ENCODE measurements at places on chromosomes 12 and 14.

DNA sequence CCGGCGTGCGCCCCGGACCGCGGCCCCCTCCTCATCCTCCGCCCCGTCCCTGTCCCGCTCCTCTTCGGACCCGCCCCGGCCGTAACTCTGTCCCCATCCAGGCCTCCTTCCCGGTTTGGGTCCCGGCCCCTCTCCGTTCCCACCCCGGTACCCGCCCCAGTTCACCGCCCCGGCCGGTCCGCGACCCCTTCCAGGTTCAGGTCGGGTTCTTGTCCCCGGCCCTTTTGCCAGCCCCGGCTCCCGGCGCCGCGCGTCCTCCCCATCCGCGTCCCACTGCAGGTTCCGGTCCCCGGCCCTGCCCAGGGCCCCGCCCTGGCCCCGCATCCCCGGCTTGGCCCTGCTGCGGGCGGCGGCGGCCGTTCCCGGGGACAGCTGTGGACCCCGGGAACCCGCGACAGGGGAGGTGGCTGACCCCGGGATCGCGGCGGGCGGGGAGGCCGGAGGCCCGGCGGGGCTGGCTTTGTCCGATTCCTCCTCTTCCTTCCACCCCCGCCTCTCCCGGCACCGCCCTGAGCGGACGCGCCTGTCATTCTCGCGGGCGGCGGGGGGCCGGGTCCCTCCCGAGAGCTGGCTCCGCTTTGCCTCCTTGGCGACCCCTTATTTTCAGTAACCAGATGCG is 601 bp downstream of the KLC1 start:
- peak; percentile 28 for DNase-seq

- DNase-seq = no peak
Measured at GRCh38 chr14:89399594-89400068, 17.4 kb downstream of the FOXN3 start.

GRCh38 chr14:68476212-68477109 is 316.4 kb downstream of the ZFP36L1 start:
- no peak for DNase-seq

DNA sequence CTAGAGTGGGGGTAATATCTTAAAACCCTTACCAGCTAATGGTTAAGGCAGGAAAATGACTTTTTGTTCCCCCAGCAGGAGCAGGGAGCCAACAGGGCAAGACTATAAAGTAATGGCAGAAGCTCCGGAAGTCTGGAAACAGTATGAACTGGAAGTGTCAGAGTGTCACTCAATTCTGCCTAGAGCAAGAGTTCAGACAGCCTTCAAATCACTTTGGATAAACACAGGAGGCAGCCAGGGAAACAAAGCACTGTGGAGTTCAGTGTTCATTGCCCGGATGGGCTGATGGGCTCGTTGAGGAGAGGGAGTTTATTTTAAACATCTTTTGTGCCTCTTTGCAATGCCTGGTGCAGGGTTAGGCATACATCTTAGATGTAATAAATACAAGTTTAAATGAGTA is 16.5 kb upstream of the DYRK2 start:
- DNase-seq = no peak

GRCh38 chr14:81400852-81401251 is 728 bp upstream of the STON2 start:
- no peak for DNase-seq

DNA sequence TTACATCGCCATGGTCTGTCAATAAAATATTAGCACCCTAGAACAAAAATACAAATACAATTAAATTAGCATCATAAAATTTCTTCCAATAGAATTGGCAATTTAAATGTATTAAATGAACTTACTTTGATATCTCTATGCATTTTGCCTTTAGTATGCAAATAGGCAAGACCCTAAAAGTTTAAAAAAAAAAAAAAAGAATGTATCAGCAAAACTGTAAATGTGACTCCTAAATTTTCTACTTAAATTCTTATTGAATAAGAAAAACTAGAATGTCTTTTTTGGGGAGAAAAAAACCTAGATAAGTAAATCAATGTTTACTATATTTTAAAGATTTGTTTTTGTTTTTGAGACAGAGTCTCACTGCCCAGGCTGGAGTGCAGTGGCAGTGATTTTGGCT is 56.2 kb downstream of the MAP4K5 start:
- no peak for DNase-seq

GRCh38 chr14:105075379-105076295 is 10.4 kb upstream of the GPR132 start:
- no peak for DNase-seq

DNA sequence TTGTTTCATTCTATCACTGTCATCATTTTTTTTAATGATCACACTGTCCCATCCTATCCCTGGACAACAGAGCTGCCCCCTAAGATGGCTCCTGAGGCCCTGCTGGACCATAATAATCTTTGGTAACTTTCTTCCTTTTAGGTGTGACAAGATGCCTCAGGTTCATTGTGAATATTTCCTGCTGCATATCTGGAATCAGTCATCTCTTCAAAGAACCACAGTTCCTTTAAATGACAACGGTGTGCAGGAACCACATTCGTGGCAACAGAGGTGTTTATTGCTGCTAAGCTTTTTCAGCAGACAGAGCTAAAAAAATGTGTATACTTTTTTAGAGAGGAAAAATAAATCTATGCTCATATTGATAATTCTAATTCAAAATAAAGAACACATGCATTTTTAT is 312.9 kb downstream of the MED13L start:
- no peak for DNase-seq

- no peak for DNase-seq
Measured at GRCh38 chr12:28963554-28963953, 185.5 kb upstream of the FAR2 start.

- no peak for DNase-seq
Measured at GRCh38 chr12:65961190-65962035, 137.1 kb downstream of the HMGA2 start.

- DNase-seq = no peak
Measured at GRCh38 chr14:96746101-96746500, 51.1 kb upstream of the VRK1 start.

DNA sequence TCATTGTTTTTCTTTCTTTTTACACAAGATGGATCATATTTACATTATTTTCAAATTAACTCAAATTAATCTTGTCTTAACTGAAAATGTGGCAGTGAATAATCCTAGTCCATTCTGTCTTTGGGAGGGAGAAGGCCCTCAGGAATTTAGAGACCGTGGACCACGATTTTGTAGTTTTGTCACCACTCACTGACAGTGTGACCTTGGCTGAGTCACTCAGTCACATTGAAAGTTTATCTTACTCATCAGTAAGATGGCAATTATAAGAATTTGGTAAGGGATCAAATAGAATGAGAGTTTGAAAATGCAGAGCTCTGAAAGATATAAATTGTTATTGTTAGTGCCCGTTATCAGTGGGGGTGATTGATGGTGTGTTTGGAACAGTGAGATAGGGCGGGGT is 16.4 kb downstream of the FOXJ2 start:
- no peak for DNase-seq

- DNase-seq = no peak
Measured at GRCh38 chr14:24054646-24055045, 2.8 kb downstream of the CARMIL3 start.

GRCh38 chr14:68349900-68350629 is 442.8 kb downstream of the ZFP36L1 start:
- no peak for DNase-seq

DNA sequence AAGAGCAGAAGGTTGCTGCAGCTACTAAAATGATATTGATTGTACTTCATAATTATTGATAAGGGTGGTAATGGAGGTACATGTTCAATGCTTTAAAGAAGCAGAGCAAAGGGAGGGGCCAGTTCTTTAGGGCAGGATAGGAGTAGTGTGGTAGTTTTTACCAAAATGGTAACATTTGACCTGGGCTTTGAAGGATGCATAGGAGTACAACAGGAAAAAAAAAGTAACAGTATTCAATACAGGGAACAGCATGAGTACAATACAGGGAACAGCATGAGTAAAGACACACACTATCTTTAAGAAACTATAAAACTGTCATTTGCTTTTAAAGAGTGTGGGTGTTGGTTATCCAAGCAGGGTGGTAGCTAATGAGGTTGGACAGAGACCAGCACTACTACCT is 215.0 kb upstream of the CRY1 start:
- DNase-seq = no peak

- DNase-seq = no peak
Measured at GRCh38 chr12:72888693-72889092, 616.5 kb downstream of the TRHDE start.

DNA sequence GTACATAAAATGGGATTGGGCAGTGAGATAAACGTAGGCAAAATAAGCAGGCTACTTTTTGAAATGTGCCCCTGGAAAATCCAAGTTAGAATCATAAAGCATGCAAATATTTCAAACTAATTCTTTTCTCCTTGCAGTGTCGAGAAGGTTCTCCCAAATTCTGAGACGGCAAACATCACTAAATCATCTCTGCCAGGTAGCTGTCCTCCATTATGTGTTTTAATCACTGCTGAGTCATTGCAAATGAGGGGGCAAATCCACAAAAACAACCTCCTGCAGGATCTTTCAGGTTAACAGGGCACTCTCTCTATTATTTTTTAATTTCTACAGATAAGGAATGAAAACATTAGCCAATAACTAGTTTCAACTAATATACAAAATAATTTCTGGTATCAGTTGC is 63.2 kb upstream of the RIC8B start:
- DNase-seq = no peak

GRCh38 chr14:63677891-63678379 is 36.3 kb upstream of the WDR89 start:
- DNase-seq = no peak

DNA sequence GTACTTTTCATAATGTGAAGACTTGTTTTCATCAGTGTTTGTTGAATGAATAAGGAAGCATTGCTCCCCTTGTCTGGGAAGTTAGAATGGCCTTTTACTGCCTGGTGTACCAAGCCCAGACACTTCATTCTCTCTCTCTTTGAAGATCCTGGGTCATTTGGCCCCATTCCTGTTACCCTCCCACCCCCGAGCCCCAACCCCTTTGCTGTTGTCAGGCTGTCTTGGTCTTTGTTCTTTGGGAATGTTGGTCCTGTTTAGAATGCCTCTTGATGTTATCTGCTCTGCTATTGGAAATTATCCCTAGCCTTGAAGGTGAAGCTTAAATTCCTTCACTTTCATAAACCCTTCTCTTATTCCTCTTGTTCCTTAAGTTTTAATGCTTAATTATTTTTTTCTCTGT is 13.8 kb downstream of the DERA start:
- DNase-seq = no peak
